ENCODE measurements at places on chromosomes 3 and 15.

DNA sequence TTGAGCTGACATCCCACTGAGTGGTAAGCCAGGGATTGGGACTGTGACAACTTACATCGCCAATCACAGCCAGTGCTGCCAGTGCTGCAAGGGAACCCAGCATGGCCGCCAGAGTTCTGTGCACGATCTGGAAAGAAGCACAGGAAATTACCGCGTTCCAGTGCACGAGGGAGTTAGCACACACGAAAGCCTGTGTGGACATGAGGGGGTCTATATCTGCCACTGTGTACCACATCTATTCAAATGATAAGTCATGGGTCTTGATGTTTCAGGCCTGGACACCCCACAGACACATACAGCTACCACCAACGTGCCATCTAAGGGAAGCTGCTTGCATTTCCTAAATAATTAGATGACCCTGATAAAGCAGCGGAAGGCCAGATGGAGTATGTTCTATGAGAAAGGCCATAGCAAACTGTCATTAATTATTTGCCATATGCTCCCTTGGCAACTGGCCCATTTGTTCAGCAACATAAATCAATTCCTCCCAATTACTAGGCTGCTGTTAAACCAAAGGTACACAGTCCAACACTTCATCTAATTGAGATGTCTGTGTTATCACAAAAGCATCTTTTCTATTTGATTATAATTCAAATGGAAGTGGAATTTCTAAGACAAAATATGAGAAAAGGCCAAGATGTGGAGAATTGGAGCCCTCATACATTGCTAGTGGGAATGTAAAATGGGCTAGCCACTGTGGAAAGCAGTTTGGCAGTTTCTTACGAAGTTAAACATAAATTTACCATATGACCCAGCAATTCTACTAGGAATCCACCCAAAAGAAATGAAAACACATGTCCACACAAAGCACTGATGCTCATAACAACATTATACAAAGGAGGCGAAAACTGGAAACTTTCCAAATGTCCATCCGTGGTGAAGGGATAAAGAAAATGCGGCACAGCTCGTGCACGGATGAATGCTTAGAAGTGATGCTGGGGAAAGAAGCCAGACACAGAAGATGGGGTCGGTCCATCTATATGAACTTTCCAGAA lies 108.3 kb downstream of the OCA2 start:
- no peak for DNase-seq

GRCh38 chr3:130933801-130934345 lies 40.0 kb downstream of the ATP2C1 start:
- DNase-seq = no peak

- no peak for DNase-seq
These were observed 259.8 kb upstream of the WNT5A start for GRCh38 chr3:55746808-55747413.

DNA sequence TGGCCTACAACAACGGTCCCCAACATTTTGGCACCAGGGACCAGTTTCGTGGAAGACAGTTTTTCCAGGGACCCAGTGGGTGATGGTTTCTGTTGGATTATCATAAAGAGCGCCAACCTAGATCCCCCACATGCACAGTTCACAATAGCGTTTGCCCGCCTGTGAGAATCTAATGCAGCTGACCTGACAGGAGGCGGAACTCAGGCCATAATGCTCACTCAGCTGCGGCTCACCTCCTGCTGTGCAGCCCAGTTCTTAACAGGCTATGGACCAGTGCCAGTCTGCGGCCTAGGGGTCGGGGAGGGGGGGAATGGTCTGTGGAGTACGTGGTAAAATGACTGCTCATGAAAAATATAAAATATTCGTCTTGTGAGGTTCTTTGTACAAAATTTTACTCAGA lies 518.5 kb upstream of the CADM2 start:
- DNase-seq = no peak

- DNase-seq = no peak
These were observed 715 bp downstream of the MCCC1 start for GRCh38 chr3:183098536-183099025.

GRCh38 chr15:31235311-31236183 lies 91.1 kb upstream of the KLF13 start:
- no peak for DNase-seq

GRCh38 chr15:66868918-66869317 lies 166.9 kb downstream of the SMAD6 start:
- DNase-seq = no peak

- no peak for DNase-seq
These were observed 9.9 kb downstream of the FILIP1L start for GRCh38 chr3:100104442-100104798.

DNA sequence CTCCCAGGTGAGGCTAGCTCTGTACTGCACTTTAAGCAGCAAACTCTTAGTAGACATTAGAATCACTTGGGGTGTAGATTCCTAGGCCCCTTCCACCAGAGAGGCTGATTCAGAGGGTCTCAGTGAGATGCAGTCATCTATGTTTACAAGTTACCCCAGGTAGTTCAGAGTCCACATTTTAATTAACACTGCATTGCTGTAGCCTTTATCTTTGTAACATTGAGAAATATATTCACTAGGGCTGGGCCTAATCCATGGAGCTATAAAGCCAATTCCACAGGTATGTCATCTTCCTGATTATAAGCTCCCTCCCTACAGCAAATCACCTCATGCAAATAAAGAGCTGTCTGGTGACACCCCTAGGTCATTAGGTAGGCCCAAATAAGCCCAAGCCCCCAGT lies 39.6 kb upstream of the STT3B start:
- DNase-seq = no peak

GRCh38 chr15:90581771-90582352 lies 52.1 kb downstream of the CRTC3 start:
- DNase-seq = no peak

DNA sequence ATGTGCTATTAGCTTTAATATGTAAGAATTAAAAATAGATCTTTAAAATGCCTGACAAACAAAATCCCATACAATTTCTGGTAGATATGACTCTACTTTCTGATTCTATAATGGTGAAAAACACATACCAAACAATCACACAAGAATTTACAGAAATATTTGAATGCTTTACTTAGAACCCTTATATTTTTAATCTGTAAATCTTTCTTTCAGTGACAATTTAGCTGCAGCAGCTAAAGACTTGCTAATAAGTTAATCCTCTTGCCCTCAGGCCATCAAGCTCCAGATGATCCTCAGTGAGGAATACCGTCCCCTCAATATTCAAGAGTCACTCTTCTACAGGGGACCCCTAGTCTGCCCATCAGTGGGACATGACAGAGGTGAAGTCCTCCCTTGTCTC lies 55.6 kb downstream of the C3orf80 start:
- no peak for DNase-seq

DNA sequence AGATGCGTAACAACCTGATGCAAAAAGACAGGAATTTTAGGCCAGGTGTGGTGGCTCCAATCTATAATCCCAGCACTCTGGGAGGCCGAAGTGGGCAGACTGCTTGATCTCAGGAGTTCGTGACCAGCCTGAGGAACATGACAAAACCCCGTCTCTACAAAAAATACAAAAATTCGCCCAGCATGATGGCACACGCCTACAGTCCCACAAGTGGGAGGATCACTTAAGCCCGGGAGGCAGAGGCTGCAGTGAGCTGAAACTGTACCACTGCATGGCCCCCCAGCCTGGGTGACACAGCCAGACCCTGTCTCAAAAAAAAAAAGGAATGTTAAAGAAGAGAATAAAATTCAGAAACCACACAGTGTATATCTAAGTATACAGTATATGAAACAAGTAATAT lies 40.7 kb downstream of the PTPN9 start:
- no peak for DNase-seq

DNA sequence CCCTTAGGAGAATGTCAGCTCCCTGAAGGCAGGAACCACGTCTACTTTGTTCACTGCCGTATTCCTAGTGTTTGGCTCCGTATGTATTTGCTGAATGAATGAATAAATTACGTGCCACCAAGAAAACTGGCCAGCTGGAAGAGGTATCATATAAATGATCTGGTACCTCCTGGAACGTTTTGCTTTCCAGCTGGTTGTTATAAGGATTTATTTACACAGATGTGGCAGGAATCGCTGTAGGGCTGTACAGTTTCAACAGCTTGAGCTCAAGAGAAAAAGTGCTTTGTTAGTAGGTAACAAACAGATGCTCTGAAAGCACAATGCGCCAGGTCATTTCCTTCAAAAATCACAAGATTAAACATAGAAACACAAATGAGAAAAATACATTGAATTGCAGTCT lies 108.8 kb upstream of the ATP2B2 start:
- DNase-seq = no peak

DNA sequence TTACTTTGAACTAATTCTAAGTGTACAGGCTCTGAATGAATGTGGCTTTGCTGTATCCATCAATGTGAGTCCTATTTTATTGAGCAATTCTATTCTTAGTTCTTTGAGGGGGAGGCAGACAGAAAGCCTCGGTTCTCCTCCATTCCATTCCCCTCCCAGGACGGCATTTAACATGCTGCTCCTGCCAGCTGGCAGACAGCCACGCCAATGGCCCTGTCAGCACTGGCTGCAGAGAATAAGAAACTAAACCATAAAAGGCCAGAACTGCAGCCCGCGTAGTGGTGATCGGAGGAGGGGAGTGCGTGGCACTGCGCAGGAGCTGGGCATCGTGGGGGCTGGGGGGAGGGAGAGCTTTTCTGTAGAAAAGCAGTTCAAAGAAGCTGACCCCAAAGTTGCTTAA lies 76.0 kb upstream of the HACD2 start:
- DNase-seq = no peak

DNA sequence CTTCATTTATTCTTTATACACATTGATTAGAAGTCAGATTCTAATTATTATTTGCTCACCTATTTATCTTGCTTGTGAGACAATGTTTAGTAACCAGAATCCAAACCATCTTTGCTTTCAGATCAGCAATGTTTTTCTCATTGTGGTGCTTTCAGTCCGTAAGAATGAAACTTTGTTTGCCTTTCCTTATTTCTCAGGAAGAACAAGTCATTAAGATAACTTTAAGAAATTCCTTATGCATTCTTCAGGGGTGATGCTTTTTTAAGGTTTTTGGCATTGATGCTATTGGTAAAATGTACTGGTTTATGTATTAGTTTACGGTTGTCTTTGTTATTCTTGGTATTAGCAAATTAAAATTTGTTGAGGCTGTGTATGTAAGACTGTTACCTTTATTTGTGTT lies 120.8 kb upstream of the POU1F1 start:
- DNase-seq = no peak
